Sigmoid colon (tissue), 7 donors: ENCODE measurements at places on chromosomes 5 and 9.

DNA sequence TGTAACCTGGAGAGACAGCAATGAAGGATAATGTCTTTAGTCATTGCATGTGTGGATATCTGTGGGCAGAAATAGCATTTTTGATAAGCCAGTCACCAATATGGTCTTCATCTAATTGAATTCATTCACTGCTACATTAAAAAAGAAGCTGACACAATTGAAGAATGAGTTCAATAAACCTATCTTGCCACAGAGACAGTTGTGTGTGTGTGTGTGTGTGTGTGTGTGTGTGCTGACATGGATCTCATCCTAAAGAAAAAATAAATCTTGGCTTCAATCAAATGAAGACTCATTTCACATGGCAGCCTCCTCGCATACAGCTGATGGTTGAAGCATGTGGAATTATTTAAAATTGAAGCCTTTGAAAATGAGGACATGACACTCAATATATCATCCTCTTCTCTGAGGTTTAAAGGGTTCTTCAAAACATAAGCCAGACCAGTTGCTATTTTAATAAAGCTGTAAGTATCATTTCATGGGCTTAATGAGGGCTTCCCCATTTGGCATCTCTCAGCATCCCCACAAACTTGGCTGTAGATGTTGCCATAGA lies 118.5 kb upstream of the PTPN3 start:
- DNase-seq: no peak

DNA sequence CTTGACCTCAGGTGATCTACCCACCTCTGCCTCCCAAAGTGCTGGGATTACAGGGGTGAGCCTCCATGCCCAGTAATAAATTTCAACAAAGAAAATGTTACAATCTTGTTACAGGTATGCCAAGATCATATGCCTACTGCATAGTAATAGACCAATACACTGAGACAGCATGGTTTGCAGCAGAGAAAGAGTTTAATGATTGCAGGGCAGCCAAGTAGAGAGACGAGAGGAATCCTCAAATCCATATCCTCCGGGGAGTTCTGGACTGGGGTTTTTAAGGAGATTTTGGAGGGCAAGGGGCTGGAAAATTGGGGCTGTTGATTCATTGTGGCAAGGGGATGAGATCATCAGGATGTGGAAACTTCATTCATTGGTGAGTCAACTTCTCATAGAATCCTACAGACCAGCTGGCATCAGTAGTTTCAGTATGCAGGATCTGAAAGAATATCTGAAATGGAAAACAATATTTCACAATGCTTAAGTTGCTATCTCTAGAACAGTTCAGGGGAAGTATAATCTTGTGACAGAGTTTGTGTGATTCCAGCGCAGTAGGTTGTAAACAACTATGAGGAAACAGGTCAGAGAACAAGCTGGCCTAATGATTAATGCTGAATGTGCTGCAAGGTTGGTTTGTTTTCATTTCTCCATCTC lies 14.8 kb upstream of the TUT7 start:
- DNase-seq: no peak

DNA sequence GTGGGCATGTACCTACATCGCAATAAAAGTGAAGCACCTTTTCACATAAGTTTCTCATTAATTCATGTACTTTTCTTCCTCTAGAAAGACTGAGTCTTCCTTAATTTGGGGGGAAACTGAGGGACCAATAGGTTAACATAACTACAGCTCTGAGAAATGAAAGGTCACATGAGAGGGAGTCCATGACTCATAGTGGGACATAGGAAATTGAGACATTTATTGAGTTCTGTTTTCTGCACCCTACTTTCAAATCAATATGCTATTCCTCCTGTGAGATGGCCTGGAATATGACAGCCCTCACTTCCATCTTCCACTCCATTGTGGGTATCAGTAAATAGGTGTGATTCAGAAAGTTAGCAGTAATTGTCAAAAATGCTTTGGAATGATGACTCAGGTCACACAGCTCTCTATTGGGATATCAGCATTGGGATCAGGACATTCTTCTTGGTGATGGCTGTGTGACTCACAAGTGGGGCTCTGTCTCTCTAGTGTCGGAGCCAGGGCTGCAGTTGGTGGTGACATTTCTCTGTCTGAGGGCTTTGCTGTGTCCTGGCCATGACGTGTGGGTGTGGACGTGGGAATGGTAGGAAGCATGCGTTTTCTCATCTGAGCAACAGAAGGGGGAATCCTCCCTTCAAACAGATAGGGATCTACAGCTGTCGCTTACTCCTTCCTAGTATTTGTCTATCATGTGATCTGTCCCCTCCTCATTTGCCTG lies 125.0 kb downstream of the TRIO start:
- no peak for DNase-seq

DNA sequence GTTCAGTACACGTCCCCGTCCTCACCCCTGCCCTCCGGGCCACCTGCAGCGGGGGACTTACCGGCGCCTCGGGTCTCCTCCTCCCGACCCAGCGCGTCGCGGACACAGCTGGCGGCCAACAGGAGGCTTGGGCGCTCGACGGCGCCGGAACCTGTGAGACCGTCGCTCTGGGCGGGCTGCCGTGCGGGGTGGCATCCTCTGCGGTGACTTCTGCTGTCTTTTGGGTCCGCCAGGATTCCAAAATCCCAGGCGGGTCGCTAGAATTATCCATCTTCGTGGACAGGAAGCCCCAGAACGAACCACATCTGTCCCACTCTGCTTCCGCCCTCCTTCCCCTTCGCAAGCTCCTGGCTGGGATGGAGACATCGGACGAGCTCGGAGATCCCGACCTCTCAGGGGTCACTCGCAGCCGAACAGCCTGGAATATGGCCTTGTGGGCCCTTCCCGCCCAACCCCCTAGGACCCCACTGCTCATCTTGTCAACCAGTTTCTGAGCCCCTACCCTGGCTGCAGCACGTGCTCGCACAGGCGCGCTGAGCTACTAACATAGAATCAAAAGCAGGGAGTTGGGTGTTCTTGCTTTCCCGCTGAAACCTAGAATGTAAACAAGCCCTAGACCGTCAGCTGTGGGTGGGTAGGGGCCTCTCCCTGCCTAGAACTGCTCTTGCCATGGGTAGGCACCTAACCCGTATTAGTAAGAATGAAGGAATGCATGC lies 947 bp upstream of the MARCHF3 start:
- DNase-seq: no peak

GRCh38 chr5:124859556-124860290 lies 113.3 kb upstream of the ZNF608 start:
- DNase-seq: no peak

GRCh38 chr9:71637375-71637774 lies 130.9 kb downstream of the CEMIP2 start:
- DNase-seq: no peak

- no peak for DNase-seq
Measured at GRCh38 chr5:72383726-72384125, 63.6 kb downstream of the PTCD2 start.

DNA sequence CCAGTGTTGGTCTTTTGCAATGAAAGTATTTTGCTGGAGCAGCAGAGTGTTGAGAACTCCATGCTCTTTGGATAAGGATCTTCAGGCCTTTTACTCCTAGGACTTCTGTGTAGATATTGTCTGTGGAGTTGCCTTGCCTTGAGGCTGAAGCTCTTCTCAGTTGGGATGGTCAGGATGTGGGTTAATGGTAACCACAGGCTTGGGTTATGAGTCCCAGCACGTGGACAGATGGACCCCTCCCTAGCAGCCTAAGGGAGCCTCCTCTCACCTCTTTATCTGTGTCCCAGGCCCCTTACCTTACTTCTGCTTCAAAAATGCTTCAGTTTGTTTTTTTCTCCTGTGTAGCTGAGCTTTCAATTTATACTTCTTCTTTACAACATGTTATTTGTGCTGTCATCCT lies 109.9 kb downstream of the MEGF10 start:
- DNase-seq: no peak

GRCh38 chr5:111432883-111433536 lies 79.3 kb downstream of the STARD4 start:
- no peak for DNase-seq

- no peak for DNase-seq
Measured at GRCh38 chr9:20872340-20872977, 159.0 kb downstream of the HACD4 start.

- no peak for DNase-seq
Measured at GRCh38 chr5:55625589-55625909, 86.6 kb downstream of the SLC38A9 start.

DNA sequence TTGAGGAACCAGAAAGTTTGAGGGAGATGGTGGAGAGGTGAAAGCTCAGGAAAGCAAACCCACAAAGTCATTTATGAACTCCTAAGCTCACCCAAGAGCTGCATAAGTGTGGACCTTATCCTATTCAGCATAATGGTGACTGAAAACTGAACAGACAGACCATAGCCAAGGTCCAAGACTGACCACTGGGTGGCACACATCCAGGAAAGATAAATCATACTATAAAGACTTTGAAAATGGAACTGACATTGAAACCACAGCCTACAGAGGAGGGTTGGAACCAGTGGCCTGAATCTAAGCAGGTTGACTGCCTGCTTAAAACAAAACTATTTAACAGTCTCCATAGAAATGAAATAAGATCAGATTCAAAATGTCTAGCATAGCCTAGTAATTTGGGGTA lies 121.0 kb upstream of the RGS7BP start:
- DNase-seq: no peak

GRCh38 chr5:123157791-123158581 lies 68.9 kb downstream of the PRDM6 start:
- no peak for DNase-seq

GRCh38 chr9:130215341-130216119 lies 43.3 kb downstream of the NCS1 start:
- DNase-seq: peak; percentile 89

GRCh38 chr9:79302569-79302968 lies 269.2 kb upstream of the TLE4 start:
- DNase-seq: no peak

DNA sequence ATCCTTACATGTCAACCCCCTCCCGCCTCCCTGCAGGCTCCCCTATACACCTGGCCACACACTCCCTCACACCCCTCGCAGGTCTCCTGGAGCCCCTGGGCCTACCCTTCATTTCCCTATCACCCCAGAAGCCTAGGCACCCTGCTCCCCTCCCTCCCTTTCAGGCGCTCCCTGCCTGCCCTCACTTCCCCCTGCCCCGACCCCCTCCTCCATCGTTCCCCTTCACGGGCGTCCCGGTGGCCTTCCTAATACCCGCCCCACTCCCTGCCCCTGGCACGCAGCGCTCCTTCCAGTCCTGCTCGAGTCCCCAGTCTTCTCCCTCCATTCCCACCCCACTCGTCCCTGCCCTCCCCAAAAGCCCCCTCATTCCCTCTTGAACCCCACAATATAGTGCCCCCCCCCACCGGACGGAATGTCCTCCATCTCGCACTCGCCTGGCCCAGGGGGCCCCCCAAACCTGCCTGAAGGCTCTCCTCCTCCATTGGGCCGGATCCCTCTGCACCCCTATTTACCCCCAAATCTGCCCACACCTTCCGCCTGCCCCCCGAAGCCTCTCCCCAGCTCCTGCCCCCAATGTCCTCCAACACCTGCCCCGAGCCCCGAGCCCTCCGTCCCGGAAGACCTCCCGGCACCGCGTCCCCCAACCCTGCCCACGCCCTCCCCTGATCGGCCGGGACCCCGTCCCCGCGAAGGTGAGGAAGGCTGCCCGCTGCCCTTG lies 746 bp downstream of the STRBP start:
- DNase-seq: peak; percentile 62

DNA sequence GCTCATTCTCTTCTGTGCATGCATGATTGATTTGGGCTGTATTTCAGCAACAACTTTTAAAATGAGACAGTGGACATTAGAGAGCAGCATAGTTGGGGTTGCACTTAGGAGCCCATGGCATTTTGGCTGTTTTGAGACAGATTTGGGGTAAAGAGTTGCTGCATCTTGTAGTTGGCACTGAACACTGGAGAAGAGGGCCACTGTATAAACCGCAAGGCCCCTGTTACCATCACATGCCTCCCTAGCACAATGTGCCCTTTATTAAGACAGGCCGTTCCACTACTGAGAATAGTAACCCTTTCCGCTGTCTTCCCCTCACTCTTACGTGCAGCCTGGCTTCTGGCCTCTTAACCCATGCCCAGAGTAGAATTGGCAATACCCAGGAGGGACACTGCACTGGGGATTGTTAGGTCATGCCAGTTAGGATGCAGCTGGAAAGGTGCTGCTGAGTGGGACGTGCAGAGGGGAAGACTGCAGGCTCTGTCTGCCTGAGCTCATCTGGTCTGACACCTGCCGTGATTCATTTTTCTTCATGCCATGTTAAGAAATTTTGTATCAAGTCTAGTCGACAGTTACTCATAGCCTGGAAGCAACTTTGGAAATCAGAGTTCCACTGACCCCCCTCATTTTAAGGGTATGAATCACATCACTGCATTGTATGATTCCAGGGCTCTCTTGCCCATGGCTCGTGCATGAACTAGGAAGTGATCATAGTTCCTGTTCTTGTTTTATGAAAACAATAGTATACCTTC lies 146.9 kb upstream of the DMRT1 start:
- DNase-seq: no peak

GRCh38 chr9:114031948-114032840 lies 45.9 kb downstream of the AMBP start:
- peak; percentile 48 for DNase-seq

GRCh38 chr5:39360471-39361111 lies 3.7 kb downstream of the C9 start:
- no peak for DNase-seq

GRCh38 chr9:127081250-127082185 lies 40.9 kb downstream of the ANGPTL2 start:
- peak; percentile 49 for DNase-seq

DNA sequence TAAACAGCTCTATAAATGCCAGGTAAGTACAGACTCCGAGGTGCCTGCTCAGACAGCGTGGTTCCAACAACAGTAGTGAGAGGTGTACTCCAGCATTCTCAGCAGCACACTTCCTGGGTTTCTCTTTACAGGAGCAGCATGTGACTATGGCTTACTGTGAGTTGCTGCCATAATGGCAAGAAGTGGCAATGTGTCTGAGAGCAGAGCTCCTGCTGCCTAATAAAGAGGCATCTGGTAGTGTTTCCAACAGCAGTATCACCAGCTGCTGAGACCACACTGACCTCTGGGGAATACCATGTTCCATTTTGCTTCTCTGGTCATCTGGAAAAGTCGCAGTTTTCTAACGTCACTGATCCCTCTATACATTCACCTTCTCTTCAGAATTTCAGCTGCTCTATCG lies 398.2 kb downstream of the SLCO4C1 start:
- DNase-seq: no peak

DNA sequence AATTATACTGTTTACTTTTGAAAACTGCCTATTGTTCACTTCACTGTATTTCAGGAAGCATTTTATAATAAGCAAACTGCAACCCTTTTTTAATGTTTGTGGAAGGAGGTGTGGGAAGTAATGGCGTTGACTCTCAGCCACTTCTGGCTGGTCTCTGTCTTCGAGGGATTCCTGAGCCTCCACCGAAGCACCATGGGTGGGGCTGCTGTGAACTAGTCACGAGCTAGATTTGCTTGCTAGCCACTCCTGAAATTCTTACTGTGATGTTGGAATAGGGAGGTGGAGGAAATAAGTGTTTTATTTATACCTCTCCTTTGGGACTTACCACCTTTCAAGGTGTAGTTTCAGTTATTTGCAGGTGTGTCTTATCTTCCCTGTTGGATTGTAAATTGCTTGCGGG lies 26.8 kb downstream of the PIP5K1B start:
- no peak for DNase-seq

GRCh38 chr5:115349001-115349817 lies 52.8 kb upstream of the CCDC112 start:
- DNase-seq: no peak
